Vein endothelial cell (primary cell): ENCODE measurements at places on chromosomes 1 and 21. TPM values are rescaled to one million over a fixed set of nuclear protein-coding genes. Genes with fewer than 3 reads are reported as not detected.

The SELP gene
- total RNA-seq: 14.8 and 65.7 TPM in 2 replicates

The C1orf226 gene
- 1.3 and 2.3 TPM in 2 replicates for total RNA-seq

The ZSWIM5 gene
- 1.8 and 4.2 TPM in 2 replicates for total RNA-seq

The UBASH3A gene
- total RNA-seq: not detected in 2 replicates

The CHAF1B gene
- 4.2 and 6.3 TPM in 2 replicates for total RNA-seq

The RBP7 gene
- total RNA-seq: not detected in 2 replicates

The PPM1J gene
- 0.98 and 1.1 TPM in 2 replicates for total RNA-seq

The KLF17 gene
- not detected in 2 replicates for total RNA-seq

The OXCT2 gene
- 2.3 and 2.9 TPM in 2 replicates for total RNA-seq

The GJB3 gene
- under 0.01 TPM in 1 of 2 replicates, not detected in the other for total RNA-seq

The FOXO6 gene
- 0.33 and 0.57 TPM in 2 replicates for total RNA-seq

The RPS6KA1 gene
- 12.4 and 13.1 TPM in 2 replicates for total RNA-seq

The DCAF8 gene
- total RNA-seq: 93.4 and 105 TPM in 2 replicates

The LMX1A gene
- not detected in 2 replicates for total RNA-seq

The HIVEP3 gene
- total RNA-seq: 1.2 and 1.3 TPM in 2 replicates

The SON gene
- 149 and 154 TPM in 2 replicates for total RNA-seq

The ADORA1 gene
- total RNA-seq: not detected in 2 replicates

The CRABP2 gene
- 0.65 TPM in 1 of 2 replicates, not detected in the other for total RNA-seq

The PKLR gene
- not detected in 2 replicates for total RNA-seq

The NTRK1 gene
- not detected in 2 replicates for total RNA-seq

The NR0B2 gene
- total RNA-seq: not detected in 2 replicates

The GBP6 gene
- total RNA-seq: not detected in 2 replicates

The GPR3 gene
- 0.98 and 2.6 TPM in 2 replicates for total RNA-seq

The ILDR2 gene
- total RNA-seq: not detected in 2 replicates

The IFI44 gene
- total RNA-seq: 13.1 and 13.4 TPM in 2 replicates

The SLC2A5 gene
- under 0.01 and 0.33 TPM in 2 replicates for total RNA-seq

The S100A4 gene
- 5.2 and 5.7 TPM in 2 replicates for total RNA-seq

The RGSL1 gene
- total RNA-seq: 0.65 TPM in 1 of 2 replicates, not detected in the other
